ENCODE measurements at places on chromosomes 12 and 14.
A peak's percentile ranks its signal among the peaks of the same experiment; 100 is the strongest.

- peak; percentile 7 for DNase-seq
Observed at GRCh38 chr14:99133636-99134515, 138.1 kb downstream of the BCL11B start.

- no peak for DNase-seq
Observed at GRCh38 chr12:4025181-4026019, 152.2 kb upstream of the PARP11 start.

GRCh38 chr12:62995097-62995496 lies 60.1 kb upstream of the PPM1H start:
- DNase-seq = no peak

DNA sequence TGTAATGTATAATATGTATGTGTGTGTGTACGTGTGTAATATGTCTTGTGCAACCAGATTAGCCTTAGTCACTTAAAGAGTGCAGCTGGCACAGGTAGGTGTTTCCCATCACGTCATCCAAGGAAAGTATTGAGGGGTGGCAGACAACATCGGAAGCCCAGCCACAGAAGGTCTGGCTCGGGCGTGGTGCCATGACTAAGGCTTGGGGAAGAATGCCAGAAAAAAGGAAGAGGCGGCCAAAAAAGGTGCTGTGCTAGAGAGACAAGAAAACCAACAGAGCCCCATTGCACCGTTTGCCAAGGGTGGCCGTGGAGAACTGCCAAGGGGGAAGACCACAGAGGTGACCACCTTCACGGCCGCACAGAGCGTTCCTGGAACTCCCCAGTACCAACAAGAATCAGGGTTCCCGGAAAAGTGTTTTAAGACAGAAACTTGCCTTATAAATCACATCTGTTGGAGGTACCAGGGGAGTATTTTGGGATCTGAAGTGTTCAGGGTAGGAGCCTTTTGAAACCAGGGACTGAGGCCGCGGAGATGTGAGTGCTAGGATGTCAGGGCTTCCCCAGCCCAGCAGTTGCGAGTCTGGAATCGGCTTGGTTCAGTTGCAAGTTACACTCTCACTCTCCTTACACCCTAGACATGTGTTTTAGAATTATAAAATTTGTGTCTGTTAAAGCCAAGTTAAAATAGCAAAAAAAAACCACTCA lies 131.2 kb upstream of the DYRK2 start:
- DNase-seq = no peak

DNA sequence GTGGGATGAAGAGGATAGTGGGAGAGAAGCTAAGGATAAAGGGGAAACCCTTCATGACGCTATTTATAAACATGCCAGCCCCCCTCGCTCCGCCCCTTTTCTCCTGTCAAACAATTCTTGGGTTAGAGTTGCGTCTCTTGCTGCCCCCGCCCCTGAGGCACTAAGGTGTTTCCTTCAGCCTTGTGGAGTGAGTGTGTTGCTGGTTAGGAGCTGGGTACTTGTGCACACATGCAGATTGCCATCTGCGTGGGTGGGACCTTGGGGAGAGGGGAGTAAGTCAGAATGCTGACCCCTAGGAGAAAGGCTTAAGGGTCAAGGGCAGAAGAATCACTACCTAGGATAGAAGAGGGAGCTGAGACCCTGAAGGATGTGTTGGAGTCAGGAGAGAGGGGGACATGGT lies 5.4 kb downstream of the FOXJ2 start:
- DNase-seq = no peak

GRCh38 chr14:21680072-21680471 lies 6.5 kb upstream of the OR4E1 start:
- DNase-seq = no peak

- peak; percentile 27 for DNase-seq
Observed at GRCh38 chr12:65121049-65121955, at the start of gene WIF1. TSS of gene WIF1 (minus strand) at chr12:65121305. CDS start at chr12:65121191, 114 bp downstream.

- DNase-seq = no peak
Observed at GRCh38 chr12:105219261-105220028, 16.5 kb downstream of the APPL2 start.

DNA sequence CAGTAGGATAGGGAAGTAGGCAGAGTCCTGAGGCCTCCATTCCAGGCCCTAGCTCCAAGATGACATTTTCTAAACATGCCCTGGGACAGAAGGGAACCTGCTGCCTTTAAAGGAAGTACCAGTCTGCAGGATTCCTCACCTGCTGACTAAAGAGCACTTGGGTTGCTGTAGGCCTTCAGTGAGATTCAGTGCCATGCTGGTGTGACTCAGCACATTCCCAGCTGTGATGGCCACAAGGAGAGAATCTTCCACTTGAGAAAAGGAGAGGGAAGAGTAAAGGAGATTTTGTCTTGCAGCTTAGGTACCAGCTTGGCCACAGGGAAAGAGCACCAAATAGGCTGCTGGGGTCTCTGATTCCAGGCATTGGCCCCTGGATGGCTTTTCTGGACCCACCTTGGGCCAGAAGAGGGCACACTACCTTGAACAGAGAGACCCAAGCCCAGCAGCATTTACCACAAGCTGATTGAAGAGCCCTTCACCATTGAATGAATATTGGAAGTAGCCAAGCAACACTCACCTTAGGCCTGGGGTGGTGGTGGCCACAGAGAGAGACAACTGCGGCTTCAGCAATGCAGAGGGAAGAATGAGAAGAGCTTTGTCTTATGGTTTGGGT lies 498.3 kb downstream of the KCNH5 start:
- no peak for DNase-seq

DNA sequence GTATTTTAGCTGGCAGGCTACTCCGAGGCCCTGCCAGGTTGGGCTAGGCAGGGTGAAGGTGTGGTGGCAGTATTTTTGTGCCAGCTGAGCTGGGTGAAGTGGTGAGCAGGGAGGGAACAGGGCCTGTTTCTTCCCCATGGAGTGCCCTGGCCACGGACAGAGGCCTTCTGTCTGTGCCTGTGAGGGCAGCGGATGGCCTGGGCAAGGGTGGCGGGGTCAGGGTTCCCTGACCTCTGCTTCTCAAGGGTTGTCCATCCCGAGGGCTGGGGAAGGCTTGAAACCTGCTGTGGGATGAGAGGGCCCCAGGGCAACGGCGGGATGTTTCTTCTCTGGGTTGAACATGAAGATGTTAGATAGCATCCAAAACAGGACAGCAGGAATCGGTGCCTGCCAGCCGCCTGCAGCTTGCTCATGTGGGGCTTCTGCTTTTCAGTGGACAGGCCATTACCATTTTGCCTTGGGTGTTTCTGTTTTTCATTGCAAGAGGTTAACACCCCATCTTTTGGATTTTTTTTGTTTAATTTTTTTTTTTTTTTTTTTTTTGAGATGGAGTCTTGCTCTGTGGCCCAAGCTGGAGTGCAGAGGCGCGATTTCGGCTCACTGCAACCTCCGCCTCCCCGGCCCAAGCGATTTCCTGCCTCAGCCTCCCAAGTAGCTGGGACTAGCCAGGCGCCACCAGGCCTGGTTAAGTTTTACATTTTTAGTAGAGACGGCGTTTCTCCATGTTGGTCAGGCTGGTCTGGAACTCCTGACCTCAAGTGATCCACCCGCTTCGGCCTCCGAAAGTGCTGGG lies 3.3 kb downstream of the MTA1 start:
- DNase-seq = no peak

DNA sequence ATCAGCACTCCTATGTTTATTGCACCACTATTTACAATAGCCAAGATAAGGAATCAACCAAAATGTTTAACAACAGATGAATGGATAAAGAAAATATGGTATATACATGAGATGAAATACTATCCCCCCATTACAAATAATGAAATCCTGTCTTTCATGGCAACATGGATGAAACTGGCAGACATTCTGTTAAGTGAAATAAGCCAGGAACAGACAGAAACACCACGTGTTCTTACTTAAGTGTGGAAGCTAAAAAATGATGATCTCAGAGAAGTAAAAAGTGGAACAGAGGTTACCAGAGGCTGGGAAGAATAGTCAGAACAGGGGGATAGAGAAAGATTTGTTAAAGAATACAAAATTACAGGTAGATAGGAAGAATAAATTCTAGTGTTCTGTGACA lies 113.7 kb upstream of the MDM1 start:
- DNase-seq = no peak

DNA sequence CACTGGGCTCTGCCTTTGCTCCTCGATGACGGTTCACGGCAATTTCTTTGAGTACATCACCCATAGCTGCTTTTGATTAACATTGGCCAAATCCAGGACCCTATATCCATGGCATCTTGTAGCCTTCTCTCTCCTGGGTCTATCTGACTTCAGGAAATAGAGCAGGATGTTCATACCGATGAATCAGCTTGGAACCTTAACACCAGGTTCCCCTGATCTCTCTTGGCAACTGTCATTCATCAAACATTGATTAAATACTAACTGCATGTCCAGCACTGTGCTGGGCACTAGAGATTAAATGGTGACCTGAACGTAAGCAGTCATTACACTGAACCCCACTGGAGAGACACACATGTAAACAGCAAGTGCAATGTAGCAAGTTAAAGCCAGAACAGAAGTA lies 77.0 kb upstream of the MED13L start:
- DNase-seq = no peak

DNA sequence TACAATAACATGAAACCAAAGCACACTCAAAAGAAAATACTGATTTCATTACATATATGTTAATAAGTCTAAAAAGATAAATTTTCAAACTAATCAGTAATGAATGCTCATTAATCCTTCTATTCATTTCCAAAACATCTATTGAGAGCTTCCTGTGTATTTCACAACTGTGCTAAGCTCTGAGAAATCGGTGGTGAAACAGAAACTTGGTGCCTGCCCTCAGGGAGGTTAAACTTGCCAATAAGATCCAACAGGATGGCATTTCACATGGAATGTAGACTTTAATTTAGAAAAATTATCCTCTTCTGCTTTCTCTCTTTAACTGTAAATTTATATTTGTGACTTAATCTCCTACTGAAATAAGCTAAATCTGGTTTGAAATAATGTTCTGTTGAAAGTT lies 70.9 kb upstream of the SLC38A4 start:
- DNase-seq = no peak

- DNase-seq = no peak
Observed at GRCh38 chr12:106088811-106089485, 49.8 kb downstream of the NUAK1 start.

GRCh38 chr12:93151079-93151762 lies 222.1 kb upstream of the EEA1 start:
- DNase-seq = no peak

- DNase-seq = peak; percentile 2
Observed at GRCh38 chr14:100864206-100864605, 38.3 kb downstream of the MEG3 start.

- DNase-seq = no peak
Observed at GRCh38 chr12:89750389-89751351, 42.0 kb upstream of the ATP2B1 start.

GRCh38 chr12:93402333-93403311 lies 24.9 kb downstream of the NUDT4 start:
- no peak for DNase-seq

DNA sequence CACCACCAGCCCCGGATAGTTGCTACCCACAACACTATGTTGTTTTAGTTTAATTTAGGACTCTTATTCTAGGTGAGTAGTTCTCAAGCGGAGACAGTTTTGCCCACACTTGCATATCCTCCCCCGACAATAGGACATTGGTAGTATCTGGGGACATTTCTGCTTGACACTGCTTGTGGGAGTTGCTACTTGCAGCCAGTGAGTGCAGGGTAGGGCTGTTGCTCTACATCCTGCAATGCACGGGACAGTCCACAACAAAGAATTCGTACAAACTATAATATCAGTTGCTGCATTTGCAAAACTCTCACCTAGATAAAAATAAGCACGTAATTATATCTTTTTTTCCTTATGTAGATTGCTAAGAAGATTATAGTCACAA lies 111.8 kb upstream of the DNM1L start:
- DNase-seq = no peak

DNA sequence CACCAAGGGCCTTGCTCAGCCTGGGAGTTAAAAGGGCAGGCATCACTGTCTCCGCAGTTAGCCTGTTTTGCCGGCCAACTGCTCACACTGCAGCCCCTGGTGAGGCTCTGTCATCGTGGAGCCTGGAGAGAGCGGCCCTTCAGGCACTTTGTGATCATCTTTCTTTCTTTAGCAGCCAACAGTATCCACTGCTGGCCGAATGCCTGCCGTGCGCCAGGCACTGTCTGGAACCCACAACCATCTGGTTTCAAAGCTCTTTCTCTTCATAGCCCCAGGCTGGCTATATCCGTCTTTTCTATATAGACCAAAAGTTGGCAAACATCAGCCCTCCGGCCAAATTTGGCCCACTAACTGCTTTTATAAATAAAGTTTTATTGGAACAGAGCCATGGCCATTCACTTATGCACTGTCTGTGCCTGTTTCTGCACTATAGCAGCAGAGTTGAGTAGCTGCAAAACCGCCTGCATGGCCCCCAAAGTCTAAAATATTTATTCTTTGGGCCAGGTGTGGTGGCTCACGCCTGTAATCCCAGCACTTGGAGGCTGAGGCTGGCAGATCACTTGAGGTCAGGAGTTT lies 29.5 kb downstream of the SLC8B1 start:
- no peak for DNase-seq

- no peak for DNase-seq
Observed at GRCh38 chr12:104605685-104606084, 148.9 kb downstream of the CHST11 start.

- no peak for DNase-seq
Observed at GRCh38 chr14:68191567-68192321, 372.2 kb downstream of the RAD51B start.

DNA sequence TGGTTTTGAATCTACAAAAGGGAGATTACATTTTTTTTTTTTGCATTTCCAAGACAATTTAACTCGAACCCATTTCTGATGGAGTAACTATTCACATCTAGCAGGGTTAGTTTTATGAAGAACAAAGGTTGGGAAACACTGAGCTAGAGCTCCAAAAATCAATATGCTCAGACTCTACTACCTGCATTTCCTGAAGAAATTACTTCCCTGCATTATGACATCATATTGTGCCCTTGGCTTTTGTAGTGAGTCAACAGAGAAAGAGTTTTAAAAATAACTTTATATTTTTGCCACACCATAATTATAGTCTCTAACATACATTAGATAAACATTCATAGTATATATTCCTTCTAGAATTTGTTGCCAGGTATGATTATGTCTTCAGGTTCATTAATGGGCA lies 14.8 kb downstream of the GRIP1 start:
- no peak for DNase-seq

DNA sequence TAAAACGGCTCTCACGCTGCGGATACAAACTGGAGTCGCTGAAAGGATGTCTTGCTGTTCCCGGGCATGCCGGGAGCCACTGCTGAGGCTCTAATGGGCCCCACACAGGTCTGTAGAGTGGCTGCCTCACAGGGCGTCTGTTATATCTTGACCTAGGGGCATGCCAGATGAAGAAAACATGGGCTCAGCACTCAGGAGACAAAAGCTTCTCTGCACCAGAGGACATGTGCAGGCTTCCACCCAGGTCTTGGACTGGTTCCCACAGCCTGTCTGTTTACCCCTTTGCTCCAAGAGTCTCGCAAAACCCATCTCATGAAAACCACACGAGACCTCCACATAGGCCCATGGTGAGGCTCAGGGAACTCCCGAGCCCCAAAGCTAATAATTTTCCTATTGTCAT lies 134.2 kb downstream of the RPS29 start:
- no peak for DNase-seq

DNA sequence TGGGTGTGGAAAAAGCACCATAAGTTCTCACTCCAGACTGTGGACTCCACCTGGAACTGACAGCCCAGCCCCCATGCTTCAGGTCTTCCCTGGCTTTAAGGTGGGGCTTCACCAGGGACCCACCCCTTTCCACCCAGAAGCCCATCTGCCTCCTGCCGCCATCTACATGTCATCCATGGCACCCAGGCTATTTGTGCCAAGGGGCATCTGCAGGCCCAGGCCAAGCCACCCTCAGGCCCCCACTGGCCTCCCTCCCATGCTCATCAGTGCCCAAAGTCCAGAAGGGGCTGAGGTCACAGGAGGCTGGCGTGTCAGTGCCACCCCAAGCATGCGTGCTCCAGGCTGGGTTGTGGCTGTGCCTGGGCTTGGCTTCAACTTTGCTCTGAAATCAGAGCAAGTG lies 212.2 kb upstream of the DIO3 start:
- no peak for DNase-seq
